Umbilical cord (tissue), 2 donors: ENCODE measurements at places on chromosomes 16 and 17.

DNA sequence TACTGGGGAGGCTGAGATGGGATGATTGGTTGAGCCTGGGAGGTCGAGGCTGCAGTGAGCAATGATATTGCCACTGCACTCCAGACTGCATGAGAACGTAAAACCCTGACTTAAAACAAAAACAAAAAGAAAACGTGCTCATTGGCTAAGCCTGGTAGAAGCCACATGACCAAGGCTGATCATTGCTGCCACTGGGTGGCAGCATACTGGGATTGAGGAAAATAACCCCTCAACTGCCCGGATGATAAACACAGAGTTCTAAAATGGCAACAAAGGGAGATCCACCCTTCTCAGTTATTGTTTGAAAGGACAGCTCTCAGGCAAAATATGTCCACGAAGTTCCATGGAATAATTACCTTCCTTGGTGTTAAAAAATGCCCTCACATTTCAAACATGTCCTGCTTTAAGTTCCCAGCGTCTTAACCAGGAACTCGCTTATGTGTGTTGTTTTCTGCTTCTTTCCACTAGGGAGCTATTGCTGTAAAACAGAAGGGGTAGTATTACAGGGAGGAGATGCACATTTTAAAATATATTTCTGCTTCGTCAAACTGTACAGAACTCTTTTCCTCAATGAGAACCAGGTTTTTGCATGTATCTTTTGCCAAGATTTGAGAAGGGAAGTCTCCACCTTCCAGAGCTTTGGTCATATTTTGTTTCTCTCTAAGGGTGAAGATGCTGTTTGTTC, 675.3 kb downstream of the MAF start:
- DNase-seq: no peak

DNA sequence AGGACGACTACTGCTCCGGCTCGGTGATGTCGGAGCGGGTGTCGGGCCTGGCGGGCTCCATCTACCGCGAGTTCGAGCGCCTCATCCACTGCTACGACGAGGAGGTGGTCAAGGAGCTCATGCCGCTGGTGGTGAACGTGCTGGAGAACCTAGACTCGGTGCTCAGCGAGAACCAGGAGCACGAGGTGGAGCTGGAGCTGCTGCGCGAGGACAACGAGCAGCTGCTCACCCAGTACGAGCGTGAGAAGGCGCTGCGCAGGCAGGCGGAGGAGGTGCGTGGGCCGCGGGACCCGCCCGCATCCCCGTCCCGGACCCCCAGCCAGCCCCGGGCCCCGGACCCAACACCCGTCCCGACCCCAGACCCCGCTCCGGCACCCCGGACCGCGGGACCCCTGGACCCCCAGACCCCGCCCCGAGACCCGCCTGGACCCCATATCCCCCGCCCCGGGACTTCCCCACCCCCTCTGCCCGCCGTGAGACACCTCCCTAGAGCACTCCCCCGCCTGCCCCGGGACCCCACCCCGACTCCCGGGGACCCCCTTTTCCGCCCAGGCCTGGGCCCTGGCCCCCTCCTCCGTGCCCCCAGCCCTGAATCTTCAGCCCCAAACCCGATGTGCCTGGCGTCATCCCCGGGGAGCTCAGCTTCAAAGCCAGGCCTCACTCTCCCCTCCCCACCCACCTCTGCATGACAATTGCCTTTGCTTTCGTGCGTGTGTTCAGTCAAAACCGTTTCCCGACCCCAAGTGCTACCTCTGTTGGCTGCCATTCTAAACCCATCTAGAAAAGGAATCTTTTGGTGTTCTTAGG, 594 bp downstream of the MAPK8IP3 start:
- no peak for DNase-seq

GRCh38 chr17:35142467-35142796, 329 bp upstream of the NLE1 start:
- no peak for DNase-seq

DNA sequence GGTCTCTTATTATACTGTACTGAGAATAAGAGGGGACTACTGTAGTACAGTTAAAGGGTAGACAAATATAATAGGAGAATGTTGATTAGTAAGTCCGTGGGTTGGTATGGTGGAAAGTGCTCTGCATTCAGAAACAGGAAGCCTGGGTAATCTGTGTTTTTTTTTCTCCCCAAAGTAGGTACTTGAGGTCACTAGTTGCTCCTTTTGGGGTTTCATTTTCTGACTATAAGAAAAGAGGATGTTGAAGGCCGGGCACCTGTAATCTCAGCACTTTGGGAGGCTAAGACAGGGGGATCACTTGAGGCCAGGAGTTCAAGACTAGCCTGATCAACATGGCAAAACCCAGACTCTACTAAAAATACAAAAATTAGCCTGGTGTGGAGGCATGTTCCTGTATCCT, 42.0 kb upstream of the MMD start:
- no peak for DNase-seq

DNA sequence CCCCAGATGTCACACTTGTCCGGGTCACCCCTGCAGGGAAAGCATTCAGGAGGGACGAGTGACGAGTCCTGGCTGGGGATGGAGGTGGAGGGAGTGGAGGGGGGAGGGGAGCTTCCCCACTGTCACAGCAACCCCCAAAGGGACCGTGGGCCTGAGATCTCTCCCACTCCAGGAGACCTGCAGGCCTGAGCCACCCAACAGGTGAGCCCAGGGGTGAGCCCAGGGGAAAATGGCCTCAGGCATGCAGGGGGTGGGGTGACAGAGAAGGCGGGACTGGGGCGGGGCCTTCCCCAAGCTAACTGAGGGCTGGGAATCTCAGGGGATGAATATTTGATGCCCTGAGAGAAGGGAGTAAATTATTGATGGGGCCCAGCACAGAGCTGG, 2.4 kb downstream of the USH1G start:
- no peak for DNase-seq

DNA sequence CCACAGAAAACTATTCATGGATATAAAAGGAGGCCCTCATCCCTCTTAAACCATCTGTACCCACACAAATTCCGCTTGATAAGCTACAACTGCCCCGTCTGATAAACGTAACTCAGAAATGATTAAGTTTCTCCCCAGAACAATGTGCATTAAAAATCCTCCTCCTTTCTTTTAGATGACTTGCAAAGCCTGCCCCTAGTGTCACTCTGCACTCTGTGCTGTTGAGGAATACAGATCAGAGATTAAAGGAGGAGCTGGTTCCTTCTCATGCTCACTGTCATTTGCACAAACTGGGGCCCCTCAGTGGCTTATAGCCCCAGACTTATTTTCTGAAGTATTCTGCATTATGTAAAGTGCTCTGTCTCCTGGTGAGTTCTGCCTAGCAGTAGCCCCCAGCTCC, 33.3 kb downstream of the CDRT15 start:
- DNase-seq: no peak

GRCh38 chr16:66229651-66230050, 136.8 kb upstream of the CDH5 start:
- no peak for DNase-seq
